ENCODE measurements at places on chromosomes 2 and 18. TPM values are rescaled to one million over a fixed set of nuclear protein-coding genes. Genes with fewer than 3 reads are reported as not detected.

GRCh38 chr2:102094917-102095316 lies 47.6 kb upstream of the IL1R1 start:
- no peaks in the 10 kb centered on the region for H3K27me3 ChIP-seq
- H3K4me1 ChIP-seq = no peaks in the 10 kb centered on the region
- no peak overlapping the region for H3K27ac ChIP-seq
- no peaks in the 10 kb centered on the region for H3K36me3 ChIP-seq
- no peak for DNase-seq
- no peak overlapping the region for H3K4me3 ChIP-seq

DNA sequence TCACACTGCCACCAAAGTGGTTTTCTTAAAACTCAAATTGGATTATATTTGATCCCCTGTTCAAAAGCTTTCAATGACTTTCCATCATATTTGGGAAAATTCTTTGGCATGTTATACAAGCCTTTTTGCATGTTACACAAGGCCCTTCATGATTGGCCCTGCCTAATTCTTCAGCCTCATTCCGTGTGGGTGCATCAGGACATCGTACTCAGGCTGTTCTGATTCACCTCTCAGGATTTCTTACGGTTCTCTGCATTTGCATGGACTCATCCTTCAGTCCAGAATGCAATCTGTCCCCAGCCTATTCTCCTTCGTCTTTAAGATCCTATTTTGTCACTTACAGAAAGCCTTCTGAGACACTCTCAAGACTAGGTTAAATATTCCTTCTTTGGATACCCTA lies 107.8 kb downstream of the LYPD1 start:
- DNase-seq = no peak
- no peak overlapping the region for H3K27ac ChIP-seq
- peaks cover 4% of the 10 kb centered on the region for H3K4me1 ChIP-seq
- no peaks in the 10 kb centered on the region for H3K27me3 ChIP-seq
- no peaks in the 10 kb centered on the region for H3K36me3 ChIP-seq

DNA sequence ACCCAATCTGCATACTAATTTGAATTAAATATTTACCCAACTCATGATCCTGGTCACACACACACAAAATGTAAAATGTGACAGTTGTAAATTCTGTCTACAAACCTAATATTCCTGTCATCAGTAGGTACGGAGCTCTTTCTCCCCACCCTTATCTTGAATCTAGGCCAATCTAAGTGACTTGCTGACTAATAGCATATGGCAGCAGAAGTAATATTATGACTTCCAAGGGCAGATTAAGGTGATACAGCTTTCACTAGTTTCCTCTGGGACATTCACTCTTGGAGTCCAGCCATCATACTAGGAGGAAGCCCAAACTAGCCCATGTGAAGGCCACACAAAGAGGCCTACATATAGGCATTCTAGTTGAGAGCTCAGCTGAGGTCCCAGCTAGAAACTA lies 89.4 kb downstream of the TMEM131 start:
- DNase-seq = no peak
- H3K27ac ChIP-seq = no peak overlapping the region
- no peak overlapping the region for H3K4me3 ChIP-seq
- H3K27me3 ChIP-seq = no peaks in the 10 kb centered on the region
- H3K4me1 ChIP-seq = no peaks in the 10 kb centered on the region
- peaks cover 3% of the 10 kb centered on the region for H3K36me3 ChIP-seq

DNA sequence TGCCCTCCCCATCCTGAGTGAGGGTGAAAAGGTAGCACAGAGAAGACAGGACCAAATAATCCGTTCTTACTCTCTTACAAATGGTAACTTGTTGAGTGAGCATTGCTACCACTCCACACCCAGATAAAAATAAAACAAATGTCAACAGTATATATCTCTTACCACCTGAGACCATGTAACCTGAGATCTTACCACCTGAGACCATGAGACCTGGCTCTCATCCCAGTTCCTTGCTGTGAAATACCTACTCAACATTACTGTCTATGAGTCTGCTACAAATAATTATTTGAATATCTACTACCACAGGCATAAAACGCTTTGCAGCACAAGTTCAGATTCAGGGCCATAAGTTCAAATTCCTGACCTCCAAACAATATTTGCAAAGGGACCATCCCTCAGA lies 234.7 kb downstream of the C1D start:
- no peak overlapping the region for H3K27ac ChIP-seq
- no peaks in the 10 kb centered on the region for H3K36me3 ChIP-seq
- no peak for DNase-seq
- H3K4me1 ChIP-seq = no peaks in the 10 kb centered on the region

DNA sequence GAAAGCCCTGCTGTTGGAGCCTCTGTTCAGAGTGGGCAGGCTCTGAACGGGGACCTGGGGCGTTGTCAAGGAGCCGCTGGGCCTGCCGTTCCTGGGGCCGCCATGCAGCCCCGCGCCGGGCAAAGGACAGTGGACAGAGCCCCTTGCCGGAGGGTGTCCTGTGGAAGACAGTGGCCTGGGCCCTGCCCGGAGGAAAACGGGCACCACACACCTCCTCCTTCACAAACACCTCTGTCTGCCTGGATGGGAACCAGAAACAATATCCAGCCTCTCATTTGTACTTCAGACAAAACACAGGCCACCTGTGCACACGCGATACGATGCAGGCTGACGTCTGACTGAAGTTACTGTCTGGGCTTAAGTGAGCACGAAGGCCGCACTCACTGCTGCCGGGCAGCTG lies 233.7 kb downstream of the TWIST2 start:
- no peak overlapping the region for H3K4me3 ChIP-seq
- no peak for DNase-seq
- no peaks in the 10 kb centered on the region for H3K27me3 ChIP-seq
- no peak overlapping the region for H3K27ac ChIP-seq

Gene KCNJ3
- total RNA-seq = 0.77 TPM

GRCh38 chr2:84855731-84856130 lies 25.2 kb downstream of the TRABD2A start:
- peak; percentile 79 for DNase-seq
- peak overlapping the region; percentile 13 for H3K4me3 ChIP-seq
- H3K36me3 ChIP-seq = no peaks in the 10 kb centered on the region
- H3K27me3 ChIP-seq = peaks cover 40% of the 10 kb centered on the region
- H3K27ac ChIP-seq = no peak overlapping the region

- DNase-seq = no peak
- no peak overlapping the region for H3K4me3 ChIP-seq
- H3K27ac ChIP-seq = no peak overlapping the region
- H3K4me1 ChIP-seq = no peaks in the 10 kb centered on the region
- no peaks in the 10 kb centered on the region for H3K36me3 ChIP-seq
These were observed 229.5 kb downstream of the CNTNAP5 start for GRCh38 chr2:124254621-124255020.

Data from neural progenitor cell (in vitro differentiated cells).